ENCODE measurements at places on chromosomes 1 and 21.

DNA sequence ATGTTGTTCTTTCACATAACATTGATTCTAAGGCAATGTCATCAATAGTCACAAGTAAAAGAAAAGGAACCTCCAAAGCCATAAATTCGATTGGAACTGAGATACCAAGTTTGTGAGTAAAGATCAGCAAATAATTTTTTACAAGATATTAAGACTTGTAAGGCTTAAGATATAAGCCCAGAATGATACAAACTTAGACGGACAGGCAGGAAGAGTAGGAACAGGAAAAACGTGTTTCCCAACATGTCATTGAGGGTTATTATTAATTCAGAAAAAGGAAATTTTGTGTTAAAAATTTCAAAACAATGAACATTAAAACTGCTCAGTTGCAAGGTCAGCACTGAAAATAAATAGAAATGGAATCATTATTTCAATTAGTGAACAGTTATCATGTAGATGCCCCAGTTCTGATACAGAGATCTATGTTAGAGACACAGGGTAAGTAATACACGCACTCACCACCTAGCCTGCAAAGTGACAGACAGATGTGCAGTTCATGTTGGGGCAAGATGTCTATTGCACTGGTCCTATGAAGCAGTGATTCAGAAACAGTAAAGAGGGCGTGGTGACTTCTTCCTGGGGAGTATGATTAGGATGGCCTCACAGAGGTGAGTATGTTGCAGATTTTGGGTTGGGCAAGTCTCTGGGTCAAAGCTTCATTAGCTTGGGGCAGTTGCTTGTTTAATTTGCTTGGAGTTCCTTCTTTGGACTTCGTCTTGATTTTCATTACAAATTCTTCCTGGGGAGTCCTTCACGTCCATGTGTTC lies 284.4 kb downstream of the SETD4 start:
- DNase-seq: no peak

- no peak for DNase-seq
These were observed at the start of gene CELF3 for GRCh38 chr1:151716771-151717631. CELF3 (minus strand) TSS chr1:151716803; CDS start chr1:151716020, 783 bp downstream.

GRCh38 chr1:19949016-19949415 lies 25.6 kb upstream of the PLA2G2E start:
- peak; percentile 8 for DNase-seq

DNA sequence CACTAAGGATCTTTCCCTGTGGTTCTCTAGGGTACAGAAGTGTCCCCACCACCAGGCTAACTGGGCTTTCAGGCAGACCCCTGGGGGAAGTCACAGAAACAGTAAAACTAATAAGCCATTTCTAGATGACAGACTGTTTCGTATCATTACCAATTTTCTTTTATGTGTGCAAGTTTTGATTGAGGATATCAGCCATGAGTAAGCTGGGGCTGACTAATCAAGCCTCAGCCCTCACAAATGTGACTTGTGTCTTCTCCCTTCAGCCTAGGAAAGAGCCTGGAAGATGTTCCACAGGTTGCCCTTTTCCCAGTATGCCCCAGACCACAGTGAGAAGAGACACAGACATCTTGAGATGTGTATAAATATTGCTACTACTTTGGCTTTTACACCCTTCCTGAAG lies 10.5 kb downstream of the PTGFRN start:
- no peak for DNase-seq

- no peak for DNase-seq
These were observed 181.6 kb downstream of the RASAL2 start for GRCh38 chr1:178275553-178275952.

GRCh38 chr1:65209005-65209885 lies 61.2 kb downstream of the AK4 start:
- DNase-seq: peak; percentile 62

- DNase-seq: no peak
These were observed 57.4 kb downstream of the COL6A1 start for GRCh38 chr21:46038871-46039397.

DNA sequence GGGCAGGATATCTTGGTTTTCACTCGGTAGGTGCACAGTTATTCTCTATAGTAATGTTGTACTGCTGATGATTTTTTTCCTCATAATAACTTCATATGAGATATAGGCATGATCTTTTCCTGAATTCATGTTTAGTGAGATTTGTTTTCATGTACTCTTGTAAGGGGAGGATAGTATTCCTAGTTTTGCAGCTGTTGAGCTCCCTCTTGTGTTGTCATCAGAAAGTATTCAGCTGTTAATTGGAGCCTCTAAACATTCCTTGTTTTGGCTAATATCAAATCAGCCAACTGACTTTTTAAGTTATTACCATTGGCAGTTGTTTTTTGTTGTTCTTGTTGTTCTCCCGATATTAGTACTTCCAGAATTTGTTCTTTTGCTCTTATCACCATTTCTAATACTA lies 24.4 kb downstream of the OR10R2 start:
- DNase-seq: no peak

DNA sequence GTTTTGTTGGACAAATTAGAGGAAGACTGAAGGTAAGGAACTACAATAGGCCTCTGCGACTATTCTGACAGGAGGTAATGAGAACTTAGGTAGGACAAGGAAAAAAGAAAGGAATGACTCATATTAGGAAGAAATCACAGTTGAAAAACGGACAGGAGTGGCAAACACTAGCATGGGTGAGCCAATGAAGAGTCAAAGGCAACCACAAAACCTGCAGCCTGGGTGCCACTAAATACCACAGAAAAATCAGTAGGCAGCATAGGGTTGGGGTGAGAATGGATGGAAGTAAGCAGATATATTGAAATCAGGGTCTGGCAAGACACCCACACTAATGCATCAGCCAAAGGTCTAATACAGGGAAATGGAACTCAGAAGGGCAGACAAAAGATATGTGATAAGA lies 10.0 kb downstream of the RBM34 start:
- DNase-seq: no peak

GRCh38 chr1:153361480-153362109 lies 3.9 kb downstream of the S100A9 start:
- DNase-seq: no peak

GRCh38 chr1:167441222-167441621 lies 77.1 kb downstream of the CD247 start:
- no peak for DNase-seq

DNA sequence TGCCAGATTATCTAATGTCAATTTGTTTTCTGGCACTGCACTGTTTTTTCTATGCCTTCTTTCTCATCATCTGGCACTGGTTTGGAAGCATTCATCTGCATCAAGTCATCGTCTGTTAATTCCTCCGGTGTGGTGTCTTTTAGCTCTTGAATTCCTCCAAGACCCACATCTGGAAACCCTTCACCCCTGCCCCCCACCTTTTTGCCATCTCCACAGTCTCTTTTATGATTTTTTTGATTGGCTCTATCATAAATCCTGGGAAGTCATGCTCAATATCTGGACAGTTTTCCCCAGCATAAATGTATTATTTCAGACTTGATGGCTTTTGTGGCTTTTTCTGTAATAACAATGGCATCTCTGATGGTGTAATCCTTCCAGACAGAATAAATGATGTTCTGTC lies 10.4 kb upstream of the KCNK1 start:
- no peak for DNase-seq

GRCh38 chr21:31354604-31355443 lies 10.8 kb upstream of the TIAM1 start:
- peak; percentile 11 for DNase-seq

DNA sequence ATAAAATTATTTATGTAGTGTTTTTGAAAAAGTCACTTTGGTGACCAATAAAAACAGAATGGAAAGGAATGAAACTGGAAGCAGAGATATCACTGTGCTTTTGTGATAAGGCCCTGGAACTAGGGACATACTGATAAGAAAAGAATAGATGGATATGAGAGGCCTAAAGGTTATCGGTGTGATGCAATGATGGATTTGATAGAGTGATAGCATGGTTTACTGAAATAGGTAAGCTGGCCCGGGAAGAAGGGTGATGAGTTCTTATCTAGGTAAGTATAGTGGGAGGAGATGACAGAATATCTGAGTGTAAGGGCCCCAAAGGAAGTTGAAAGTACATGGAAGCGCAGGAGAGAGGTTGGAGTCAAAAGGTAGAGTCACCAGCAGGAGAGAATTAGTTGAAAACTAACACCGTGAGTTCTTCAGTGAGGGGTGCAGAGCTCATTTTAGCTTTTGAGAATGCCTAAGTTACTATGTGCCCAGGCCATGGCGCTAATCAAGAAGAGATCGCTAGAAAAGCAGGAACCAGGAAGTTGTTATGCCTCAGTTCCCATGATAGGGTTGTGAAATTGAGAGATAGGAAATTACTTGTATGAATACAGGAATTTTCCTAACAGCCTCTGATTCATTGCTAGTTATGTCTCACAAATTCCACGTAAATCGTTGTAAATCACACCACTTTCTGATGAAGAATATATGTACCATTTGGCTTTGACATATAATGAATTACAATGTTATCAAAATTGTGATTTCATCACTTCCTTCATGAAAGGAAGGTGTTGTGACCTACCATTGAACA lies 115.3 kb downstream of the PLA2G4A start:
- no peak for DNase-seq

- DNase-seq: no peak
These were observed 2.7 kb downstream of the CDKN2C start for GRCh38 chr1:50972766-50973165.

DNA sequence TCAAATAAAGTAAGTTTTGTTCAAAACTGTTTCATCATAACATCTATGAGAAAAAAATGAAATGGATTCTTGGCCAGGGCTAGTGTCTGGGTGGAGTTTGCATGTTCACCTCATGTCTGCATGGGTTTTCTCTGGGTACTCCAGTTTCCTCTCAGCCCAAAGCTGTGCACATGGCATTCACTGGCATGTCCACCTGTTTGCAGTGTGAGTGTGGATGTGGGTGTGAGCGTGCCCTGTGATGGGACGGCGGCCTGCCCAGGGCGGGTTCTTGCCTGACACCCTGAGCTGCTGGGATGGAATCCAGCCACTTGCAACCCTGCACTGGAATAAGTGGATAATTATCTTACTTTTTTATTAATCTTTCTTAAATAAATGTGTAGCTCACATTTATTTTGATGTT lies 185.5 kb downstream of the RYR2 start:
- no peak for DNase-seq

GRCh38 chr1:204366759-204367158 lies 7.0 kb upstream of the PLEKHA6 start:
- DNase-seq: peak; percentile 24

DNA sequence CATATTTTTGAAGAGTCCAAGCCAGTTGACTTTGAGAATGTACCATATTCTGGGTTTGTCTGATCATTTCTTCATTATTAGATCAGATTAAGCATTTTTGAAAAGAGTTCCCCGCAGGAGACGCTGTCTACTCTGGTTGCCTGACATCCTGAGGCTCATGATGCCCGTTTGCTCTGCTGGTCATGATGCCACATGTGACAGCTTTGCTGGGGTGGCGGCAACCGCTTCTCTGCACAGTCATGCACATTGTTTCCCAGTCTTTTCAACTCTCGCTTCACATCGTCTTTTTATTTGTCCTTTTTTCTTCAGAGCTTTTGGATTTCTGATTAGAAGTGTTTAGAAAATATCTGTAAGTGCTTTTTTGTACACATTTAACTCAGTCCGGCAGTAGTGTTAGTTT lies 90.7 kb downstream of the ST6GALNAC5 start:
- DNase-seq: no peak

GRCh38 chr1:85224734-85225623 lies 24.2 kb upstream of the SYDE2 start:
- no peak for DNase-seq

- peak; percentile 22 for DNase-seq
These were observed 30.5 kb downstream of the ZBTB8OS start for GRCh38 chr1:32619701-32620485.

GRCh38 chr1:78649628-78650027 lies at the start of gene IFI44:
IFI44 (plus strand) TSS chr1:78649831; CDS start chr1:78650196, 365 bp downstream.
- DNase-seq: no peak

DNA sequence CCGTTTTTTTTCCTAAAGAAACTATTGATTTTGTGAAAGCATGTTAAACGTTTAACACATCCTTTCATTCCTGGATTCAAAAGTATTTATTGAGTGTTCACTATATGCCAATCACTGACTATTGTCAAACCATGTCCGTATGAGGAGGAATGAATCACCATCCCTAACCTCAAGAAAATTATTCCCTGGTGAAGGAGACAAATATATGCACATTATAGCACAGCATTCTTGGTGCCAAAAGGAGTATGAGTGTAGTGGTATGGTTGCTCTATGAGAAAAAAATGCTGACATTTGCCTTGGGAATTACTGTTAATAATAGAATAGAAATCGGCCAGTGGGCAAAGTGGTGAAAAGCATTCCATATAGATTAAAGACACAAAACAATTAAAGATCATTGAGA lies 1390.1 kb downstream of the MRPL39 start:
- DNase-seq: no peak

DNA sequence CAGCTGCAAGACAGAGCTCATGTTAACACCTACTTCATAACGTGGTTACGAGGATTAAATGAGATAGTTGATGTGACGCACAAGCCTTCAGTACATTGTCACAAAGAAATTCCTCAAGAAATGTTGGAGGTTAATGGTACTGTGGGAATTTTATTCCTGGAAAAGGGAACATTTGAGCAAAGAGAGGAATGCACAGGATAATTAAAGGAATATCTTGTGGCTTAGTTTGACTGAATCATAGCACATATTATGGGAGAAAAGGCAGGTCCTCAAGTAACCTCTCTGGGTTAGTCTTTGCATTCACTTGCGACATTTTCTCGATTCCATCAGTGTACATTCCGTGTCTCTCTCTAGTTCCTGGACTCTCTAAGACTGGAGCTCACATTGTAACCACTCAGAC lies 300.2 kb upstream of the DUSP10 start:
- no peak for DNase-seq

DNA sequence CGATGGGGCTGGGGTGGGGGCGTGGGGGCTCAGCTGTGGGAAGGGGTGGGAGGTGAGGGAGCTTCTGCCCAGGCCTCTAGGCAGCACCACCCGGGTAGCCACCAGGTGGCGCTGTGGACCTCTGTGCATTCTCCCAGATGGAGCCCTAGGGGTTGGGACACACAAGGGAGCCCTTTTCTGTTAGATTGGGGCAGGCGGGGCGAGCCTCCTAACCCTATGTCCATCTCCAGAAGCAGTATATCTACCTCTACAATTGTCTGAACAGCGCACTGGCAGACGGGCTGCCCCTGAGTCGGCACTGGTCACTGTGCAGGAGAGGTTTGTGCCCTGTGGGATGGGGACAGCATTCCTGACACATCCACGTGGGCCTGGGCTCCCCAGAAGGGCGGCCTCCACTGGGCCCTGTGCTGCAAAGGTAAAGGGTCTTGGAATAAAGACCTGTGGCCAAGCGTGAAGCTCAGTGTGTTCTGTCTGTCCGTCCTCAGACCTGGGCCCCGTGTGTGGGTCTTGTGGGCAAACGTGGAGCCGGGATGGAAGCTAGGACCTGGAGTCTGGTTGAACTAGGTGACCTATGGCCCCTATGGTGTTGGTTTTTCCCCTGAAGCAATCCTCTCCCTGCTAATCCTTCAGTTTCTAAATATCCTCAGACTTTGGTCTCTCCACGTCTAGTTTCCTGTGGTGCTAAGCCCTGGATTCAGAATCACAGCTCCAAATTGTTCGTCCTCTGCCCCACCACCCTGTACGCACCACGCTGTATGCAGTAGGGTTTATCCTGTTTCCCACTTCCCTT lies 4.4 kb upstream of the LGR6 start:
- peak; percentile 63 for DNase-seq

GRCh38 chr1:199447906-199448305 lies 579.6 kb upstream of the NR5A2 start:
- no peak for DNase-seq

- DNase-seq: no peak
These were observed 29.6 kb downstream of the CHD1L start for GRCh38 chr1:147272042-147272441.

GRCh38 chr1:220921971-220922635 lies 42.9 kb downstream of the HLX start:
- no peak for DNase-seq

GRCh38 chr21:44533891-44534627 lies 5.9 kb downstream of the KRTAP10-1 start:
- no peak for DNase-seq

Data from A549 (cell line).